EH (cell line): ENCODE measurements at places on chromosomes 4 and X.

- peak; percentile 70 for DNase-seq
Measured at GRCh38 chr4:17276776-17277175, 235.1 kb downstream of the QDPR start.

- no peak for DNase-seq
Measured at GRCh38 chr4:77930154-77930639, 67.6 kb downstream of the MRPL1 start.

- no peak for DNase-seq
Measured at GRCh38 chr4:180059216-180059881, 2183.9 kb upstream of the TENM3 start.

- no peak for DNase-seq
Measured at GRCh38 chr4:182829196-182829595, 88.0 kb downstream of the DCTD start.

DNA sequence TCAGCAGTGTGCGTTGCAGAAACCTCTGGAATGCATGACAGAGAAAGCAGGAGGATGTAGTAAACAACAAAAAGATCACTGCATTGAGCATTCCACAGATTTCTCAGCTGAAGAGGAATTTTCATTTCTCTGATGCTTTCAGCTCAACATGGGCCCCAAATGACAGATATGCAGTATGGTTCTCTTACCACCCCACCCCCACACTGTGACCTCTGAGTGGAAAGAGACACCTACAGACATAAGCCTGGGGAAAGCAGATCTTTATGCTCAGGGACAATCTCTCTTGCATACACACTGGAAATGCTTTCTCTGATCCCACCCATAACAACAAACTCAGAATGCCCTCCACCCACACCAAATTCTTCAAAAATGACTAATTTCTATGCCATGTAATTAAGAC is 983.7 kb upstream of the LCORL start:
- DNase-seq: peak; percentile 63

DNA sequence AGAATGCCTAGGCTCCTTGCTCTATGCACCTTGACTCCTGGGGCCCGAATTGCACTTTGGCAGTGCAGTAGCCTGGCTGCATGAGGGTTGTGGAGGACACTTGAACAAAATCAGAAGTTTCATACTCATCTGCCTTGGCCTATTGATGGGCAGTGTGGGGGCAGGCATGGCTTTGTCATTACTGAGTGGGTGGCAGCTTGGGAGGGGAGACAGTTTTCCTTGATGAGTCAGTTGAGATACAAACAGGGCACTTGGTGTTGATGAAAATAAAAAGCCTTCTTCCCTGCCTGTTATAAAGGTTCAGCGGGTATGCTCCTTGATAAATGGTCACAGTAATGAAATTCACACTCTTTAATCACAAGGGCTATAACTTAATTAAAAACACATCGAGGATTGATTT is 126.8 kb upstream of the MAMLD1 start:
- DNase-seq: peak; percentile 33
